ENCODE measurements at places on chromosomes 13 and 19.

GRCh38 chr19:38134540-38135149 is 89.4 kb downstream of the DPF1 start:
- peak; percentile 34 for DNase-seq

- DNase-seq: no peak
Measured at GRCh38 chr19:17881701-17882100, 10.0 kb downstream of the SLC5A5 start.

GRCh38 chr13:37163641-37164265 is 58.3 kb upstream of the CSNK1A1L start:
- no peak for DNase-seq

- DNase-seq: no peak
Measured at GRCh38 chr19:8404391-8405151, 8.5 kb upstream of the MARCHF2 start.

DNA sequence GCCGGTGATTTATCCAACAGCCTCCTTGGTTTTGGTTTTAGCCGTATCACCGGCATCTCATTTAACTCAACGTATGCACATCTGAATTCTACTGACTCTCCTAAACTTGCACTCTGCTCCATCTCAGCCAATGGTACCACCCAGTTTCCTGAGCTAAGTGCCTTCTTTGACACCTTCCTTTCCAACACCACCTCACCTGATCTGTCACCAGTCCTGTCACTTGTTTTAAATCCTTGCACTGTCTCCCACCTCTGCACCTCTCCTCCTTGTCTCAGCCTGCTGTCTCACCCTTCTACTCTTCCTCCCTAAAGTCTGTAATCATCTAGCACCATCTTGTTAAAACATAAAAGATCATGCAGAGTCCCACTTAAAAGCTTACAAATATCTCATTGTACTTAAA is 28.1 kb upstream of the TPT1 start:
- no peak for DNase-seq

DNA sequence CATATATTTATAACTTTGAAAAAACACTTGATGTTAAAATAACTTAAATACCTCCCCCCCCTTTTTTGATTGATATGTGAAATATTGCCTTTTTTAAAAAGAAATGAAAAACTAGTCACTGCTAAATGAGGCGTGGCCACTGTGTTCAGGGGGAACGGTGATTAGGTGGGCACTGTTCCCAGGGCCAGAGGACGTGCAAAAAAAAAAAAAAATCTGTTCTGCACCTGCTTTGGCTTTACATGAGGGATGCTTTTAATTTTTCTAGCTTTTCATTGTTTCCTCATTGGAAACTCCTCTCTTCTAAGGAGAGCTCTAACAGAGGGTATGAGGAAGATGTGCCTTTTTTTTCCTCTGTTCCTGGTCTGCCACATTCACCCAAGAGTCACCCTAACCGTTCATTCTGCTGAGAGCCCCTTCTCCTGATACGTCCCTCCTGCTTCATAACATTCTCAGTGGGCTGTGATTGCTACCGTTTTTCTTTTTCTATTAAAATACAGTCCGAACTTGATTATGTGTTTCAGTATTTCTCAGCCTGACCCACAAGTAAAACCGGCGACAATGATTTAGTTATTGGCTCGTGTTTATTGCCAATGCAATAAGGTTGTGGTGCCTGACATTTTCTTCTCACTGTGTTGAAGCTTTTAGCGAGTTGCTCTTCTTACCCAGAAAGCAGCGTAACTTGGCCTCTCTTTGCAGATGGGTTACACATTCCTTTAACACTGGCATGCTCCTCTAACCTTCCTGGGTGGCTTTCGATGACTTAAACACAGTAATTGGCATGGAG is 64.8 kb upstream of the ZNF536 start:
- DNase-seq: no peak

DNA sequence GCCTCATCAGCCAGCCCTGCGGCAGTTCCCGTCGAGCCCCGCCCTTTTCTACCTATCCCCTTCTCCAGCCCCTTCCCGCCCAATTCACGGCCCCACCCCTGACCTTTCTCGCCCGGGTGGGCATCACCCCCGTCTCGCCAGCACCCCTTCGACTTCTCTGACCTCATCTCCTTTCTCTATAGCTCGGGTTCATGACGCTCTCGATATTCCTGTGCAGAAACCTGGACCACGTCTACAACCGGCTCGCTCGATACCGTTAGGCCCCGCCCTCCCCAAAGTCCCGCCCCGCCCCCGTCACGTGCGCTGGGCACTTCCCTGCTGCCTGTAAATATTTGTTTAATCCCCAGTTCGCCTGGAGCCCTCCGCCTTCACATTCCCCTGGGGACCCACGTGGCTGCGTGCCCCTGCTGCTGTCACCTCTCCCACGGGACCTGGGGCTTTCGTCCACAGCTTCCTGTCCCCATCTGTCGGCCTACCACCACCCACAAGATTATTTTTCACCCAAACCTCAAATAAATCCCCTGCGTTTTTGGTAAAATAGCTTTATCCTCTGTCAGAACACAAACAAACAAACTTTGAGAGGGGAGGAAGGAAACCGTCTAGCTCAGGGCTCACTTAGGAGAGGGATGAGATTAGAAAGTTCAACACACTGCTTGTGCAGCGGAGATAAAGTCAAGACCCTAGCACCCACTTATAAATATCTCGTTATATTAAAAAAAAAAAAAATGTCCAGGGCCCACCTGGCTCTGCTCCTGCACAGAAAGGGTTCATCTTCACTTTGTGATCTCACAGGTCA is 5.1 kb downstream of the CD37 start:
- peak; percentile 46 for DNase-seq

GRCh38 chr19:2345794-2346663 is 14.0 kb upstream of the TMPRSS9 start:
- DNase-seq: peak; percentile 48

GRCh38 chr19:41409288-41409687 is 11.7 kb downstream of the BCKDHA start:
- peak; percentile 78 for DNase-seq

All from SHP77 (cell line).